ELR (cell line): ENCODE measurements at places on chromosomes 7 and 10.

DNA sequence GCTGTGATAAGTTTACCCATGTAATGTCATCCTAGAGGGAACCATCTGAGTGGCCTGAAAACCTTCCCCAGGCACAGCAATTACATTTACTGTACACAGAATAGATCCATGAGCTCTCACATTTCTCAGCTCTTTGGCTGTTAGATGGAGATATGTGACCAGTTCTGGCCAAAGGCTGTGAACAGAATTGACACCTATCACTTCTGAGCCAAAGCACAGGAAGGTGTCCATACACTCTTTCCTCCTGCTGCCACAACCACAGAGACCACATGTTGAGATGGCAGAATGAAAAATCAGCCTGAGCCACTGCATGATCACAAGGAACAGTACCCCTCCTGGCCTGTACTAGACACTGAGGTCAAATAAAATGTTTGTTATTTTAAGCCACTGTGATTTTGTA, 44.3 kb upstream of the ATOH7 start:
- DNase-seq = no peak

DNA sequence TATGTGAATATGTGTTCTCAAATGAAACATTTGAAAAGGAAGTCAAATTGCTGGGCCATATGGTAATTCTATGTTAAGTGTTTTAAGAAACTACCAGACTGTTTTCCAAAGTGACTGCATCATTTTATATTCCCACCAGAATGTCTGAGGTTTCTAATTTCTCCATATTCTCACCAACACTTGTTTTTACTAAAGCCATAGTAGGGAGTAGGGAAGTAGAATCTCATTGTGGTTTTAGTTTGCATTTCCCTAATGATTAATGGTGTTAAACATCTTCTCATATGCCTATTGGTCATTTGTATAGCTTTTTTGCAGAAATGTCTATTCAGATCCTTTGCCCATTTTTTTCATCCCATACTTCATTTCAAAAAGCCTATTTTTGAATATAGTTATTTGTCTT, 9.1 kb upstream of the SEMA4G start:
- no peak for DNase-seq

GRCh38 chr10:114876169-114876568, 54.6 kb downstream of the FHIP2A start:
- no peak for DNase-seq

DNA sequence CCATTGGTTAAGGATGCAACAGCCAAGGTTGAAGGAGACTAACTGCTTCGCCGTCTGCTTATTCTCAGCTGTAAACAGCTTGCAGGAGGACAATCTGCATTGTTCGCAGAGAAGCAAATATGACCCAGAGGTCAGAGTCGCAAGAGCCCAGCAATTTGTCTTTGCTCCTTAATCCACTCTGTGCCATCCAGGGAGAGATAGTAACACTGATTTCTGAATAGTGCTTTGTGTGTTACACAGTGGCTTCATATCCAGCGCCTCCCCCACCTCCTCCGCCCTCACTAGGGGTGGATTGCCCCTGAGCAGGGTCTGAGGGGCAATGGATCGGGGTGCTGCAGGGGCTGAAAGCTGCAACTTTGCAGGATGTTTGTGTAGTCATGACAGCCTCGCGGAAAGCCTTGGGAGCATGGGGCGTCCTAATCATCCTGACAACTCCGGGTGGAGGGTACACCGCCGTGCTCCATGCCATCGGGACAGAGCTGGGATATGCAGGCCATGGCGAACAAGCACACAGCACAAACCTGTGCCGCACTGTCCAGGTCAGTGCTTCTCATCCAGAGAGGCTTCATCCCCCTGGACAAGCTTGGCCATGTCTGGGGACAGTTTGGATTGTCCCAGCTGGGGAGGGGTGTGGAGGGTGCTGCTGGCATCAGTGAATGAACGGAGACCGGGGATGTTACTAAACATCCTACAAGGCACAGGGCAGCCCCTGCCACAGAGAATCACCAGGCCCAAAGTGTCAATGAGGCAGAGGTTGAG, 103.1 kb upstream of the INSIG1 start:
- DNase-seq = no peak

DNA sequence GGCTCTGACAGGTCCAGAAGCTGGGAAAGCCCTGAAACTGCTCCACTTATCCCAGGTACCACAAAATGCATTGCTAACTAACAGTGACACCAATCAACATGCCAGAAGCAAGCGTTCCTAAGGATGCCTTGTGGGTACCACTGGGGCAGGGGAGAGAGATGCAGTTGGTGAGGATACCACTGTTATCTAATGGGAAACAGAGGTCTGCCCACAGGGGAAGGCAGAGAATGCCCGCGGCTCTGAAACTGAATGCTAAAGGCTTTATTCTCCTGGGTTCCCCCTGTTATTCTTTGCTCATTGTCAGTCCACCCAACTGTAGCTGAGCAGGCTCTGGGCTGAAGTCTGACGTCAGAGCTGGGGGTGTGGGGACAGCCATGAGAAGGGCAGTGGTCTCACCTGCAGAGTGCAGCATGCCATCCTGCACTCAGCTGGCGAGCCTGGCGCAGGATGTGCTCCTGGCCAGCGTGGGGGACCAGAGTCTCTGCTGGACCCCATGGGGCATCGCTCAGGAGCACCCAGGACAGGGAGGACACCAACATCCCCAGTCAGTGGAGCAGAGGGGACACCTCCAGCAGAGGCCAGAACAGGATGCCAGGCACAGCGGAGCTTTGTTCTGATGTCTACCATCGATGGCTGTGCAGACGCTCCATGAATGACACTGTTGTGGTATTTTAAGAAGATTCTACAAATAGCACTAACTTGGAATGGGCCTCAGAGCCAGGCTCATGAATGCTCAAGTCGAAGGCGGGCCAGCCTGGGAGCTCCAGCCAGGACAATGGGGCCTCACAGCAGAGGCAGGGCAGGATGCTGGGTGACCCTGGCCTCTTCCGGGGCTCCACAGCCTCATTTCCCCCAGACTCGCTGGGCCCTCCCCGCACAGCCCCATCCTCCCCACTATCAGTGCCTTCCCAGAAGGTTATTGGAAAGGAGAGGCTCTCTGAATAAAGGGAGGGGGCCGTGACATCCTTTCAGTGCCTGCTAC, 95.8 kb downstream of the ARHGAP22 start:
- DNase-seq = no peak

DNA sequence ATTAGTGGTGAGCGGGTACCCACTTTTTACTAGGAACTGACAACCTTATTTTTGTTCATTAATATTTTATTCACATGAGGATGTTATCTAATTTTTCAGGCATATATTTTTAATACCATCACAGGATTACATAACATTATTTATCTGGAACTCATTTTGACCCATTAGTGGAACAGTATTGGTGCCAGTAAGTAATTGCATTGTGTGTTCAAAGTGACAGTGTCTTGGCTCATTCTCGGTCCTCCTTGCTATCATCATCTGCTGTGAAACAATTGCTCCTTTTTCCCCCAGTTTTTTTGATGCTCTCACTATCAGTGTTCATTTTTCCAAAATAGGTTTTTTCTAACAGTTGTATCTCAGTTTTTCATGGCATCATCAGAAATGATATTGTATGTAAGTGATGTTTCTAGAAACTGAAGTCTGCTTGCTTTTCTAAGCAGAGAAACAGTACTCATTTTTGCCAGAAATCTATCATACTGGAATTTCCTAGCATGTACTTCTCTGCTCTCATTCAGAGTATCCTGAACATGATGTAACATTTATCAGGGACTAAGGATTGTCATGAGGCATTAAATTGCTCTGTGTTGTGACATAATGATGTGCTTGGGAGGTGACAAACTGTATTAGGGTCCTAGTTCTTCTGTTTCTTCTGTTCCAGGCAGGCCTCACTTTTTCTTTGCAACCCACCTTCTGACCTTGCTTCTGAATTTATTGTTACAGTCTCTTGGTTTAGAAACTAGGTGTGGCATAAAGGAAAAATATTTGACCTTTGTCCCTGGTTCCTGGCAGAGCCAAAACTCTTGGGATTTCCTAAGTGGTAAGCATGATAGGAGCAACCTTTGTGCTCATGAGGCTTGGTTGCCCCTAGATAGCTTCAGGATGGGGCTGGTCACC, 4.2 kb downstream of the NUB1 start:
- no peak for DNase-seq

GRCh38 chr7:93985101-93985500, 19.1 kb downstream of the BET1 start:
- DNase-seq = no peak

- no peak for DNase-seq
Measured at GRCh38 chr7:15764010-15764409, 77.5 kb upstream of the MEOX2 start.

DNA sequence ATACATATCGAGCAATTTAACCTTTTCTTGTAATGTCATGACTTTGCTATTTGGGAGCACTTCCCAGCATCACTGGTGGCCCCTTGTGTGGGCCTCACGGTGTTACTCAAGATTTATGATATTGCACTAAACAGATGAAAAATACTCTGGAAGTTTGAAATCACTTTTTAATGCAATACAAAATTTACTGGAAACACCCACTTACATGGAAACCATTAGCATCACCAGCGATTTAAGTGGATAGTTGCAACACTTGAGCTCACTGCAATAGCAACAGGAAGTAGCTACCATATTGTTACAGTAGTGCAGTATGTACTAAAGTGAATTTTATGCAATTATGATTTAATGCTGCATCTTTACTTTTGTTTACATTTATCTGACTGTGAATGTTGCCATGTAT, 184.4 kb downstream of the MDFIC start:
- no peak for DNase-seq

GRCh38 chr7:83001362-83002040, 161.2 kb downstream of the PCLO start:
- peak; percentile 57 for DNase-seq

DNA sequence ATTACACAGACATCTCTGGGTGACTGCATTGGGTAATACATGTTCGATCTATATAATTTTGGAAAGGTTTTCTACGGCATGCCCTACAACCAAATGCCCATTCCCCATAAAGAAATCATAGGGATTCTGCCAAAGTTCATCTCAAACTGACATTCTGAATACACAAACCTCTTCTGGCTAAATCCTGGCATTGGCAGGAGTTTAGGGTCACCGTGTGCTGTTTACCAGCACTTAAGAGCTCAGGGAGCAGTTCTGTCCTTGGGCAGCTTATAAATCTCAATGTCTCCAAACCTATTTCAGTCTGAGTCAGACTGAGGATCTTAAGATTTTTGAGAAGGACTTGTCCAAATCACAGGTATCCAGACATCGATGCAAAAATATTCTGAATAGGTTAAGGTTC, 809.6 kb upstream of the LRRN3 start:
- DNase-seq = no peak

GRCh38 chr10:662223-662605, 27.3 kb downstream of the DIP2C start:
- no peak for DNase-seq

DNA sequence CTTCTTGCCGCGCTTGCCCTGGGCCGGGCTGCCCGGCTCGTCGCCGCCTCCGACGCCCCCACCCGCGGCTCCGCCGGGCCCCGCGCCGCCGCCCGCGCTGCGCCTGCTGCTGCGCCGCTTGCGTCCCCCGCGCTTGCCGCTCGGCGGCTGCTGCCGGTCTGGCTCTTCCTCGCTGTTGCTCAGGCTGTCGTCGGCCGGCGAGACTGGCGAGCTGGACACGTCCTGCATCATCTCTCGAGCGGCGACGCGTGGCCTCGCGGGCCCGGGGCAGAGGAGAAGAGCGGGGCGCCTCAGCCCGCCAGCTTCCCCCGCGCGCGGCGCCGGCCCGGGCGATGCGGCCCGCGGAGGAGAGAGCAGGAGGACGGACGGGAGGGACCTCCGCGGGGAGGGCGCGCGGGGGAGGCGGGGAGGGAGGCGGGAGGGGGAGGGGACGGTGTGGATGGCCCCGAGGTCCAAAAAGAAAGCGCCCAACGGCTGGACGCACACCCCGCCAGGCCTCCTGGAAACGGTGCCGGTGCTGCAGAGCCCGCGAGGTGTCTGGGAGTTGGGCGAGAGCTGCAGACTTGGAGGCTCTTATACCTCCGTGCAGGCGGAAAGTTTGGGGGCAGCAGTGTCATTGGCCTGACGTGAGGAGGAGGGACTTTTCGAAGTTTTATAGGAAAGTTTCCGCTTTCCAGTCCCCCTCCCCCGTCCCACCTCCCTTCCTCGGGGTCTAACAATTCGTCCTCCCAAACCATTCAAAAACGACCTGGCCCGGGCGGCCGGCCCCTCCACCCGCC, at the start of gene TWIST1:
TSS of gene TWIST1 (minus strand) at position 546 of the 779 bp plus-strand sequence. CDS start at position 231, 315 bp downstream.
- DNase-seq = peak; percentile 94

DNA sequence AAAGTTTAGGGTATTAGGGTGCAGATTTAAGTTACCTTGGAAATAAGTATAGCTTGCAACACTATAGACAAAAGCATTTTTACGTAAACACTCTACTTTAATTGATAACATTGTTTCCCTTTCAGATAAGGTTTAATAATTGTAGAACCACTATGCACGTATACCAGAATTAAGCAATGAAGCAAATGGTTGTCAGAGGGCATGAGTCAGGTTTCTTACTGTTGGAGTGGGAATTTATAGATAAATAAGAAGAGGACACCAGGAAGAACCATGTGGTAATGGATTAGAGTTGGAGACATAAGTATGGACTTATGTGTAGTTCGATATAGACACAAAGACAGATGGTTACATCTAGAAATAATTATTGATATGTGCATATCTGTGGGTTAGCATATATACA, 355.6 kb downstream of the ETV1 start:
- DNase-seq = peak; percentile 33

DNA sequence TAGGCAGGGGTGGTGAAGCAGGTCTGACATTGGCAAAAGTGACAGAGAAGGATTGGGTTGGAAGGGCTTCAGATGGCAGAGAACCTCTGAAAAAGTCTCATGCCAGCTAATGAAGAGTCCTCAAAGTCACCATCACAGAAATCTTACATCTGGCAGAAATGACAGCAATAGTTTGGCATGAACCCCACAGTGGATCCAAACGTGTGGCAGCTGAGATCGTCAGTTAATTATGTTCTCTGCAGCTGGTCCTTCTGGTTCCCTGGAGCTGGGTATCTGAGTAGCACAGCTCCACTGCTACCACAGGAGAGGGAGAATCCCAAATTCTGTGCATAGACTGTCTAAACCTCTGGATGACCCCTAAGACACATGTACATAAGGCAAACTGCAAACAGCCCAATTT, 73.4 kb downstream of the ALOX5 start:
- DNase-seq = no peak

DNA sequence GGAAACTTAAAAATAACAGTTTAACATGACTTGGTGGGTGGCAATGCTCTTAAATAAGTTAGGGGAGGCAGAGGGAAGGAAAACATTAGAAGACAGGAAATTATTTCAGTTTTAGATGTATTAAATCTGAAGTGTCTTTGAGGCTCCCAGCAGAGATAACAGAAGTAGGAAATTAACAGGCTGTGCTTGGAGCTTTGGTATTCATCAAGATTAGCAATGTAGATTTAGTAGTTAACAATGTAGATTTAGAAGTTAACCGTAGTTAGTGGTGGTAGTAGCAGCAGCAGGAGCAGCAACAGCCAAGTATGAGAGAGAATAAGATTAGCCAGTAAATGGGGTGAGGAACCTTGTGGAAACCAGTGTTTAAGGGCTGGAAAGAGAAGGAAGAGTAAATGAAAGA, 48.7 kb upstream of the UBN2 start:
- no peak for DNase-seq

DNA sequence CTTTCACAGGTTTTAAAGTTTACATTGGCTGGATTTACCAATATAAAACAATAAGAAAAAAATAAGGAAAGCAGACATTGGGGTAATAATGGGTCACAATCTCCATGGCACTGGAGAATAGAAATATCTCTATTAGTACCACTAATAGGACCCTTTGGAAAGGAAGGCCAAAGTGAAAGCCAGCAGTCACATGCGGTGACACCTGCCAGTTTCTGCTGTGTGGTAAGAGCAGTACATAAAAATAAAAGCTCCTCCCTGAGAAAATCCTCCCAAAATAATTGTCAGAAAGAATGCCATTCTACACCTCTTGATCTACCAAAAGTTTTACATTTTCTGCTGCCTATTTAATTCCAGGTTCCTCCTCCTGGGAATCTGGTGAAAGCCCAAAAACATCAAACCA, 30.4 kb upstream of the SLC13A1 start:
- no peak for DNase-seq
